ENCODE measurements at places on chromosomes 1 and 21. TPM values are rescaled to one million over a fixed set of nuclear protein-coding genes. Genes with fewer than 3 reads are reported as not detected.

The SPATA17 gene
- not detected for total RNA-seq

The TMOD4 gene
- 2.9 TPM for total RNA-seq

The PRR9 gene
- total RNA-seq, result not detected

The TFF2 gene
- not detected for total RNA-seq

The F3 gene
- 0.23 TPM for total RNA-seq

The OR2T2 gene
- not detected for total RNA-seq

The FAM167B gene
- total RNA-seq, result 1.2 TPM

The MPL gene
- not detected for total RNA-seq

The RGS18 gene
- 1.1 TPM for total RNA-seq

The SGIP1 gene
- total RNA-seq, result not detected

The RGS13 gene
- total RNA-seq, result 0.12 TPM

The PRAMEF13 gene
- not detected for total RNA-seq

The OLFML3 gene
- total RNA-seq, result 0.29 TPM

- H3K27me3 ChIP-seq, result peaks cover 20% of the 10 kb centered on the region
- no peak overlapping the region for H3K27ac ChIP-seq
- H3K4me1 ChIP-seq, result no peaks in the 10 kb centered on the region
Observed at GRCh38 chr1:29783508-29784275, 547.4 kb downstream of the PTPRU start.

DNA sequence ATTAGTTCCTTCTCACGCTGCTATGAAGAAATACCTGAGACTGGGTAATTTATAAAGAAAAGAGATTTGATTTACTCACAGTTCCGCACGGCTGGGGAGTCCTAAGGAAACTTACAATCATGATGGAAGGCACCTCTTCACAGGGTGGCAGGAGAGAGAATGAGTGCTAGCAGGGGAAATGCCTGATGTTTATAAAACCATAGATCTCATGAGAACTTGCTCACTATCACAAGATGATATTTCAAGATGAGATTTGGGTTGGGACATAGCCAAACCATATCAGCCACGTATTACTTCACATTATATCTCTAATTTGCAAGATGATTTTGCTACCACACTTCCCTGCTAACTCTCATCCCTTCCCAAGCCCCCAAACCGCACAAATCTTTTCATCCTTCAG, 9.1 kb downstream of the MNDA start:
- no peaks in the 10 kb centered on the region for H3K36me3 ChIP-seq
- H3K27me3 ChIP-seq, result no peaks in the 10 kb centered on the region
- no peak overlapping the region for H3K27ac ChIP-seq
- no peak overlapping the region for H3K4me3 ChIP-seq
- H3K4me1 ChIP-seq, result no peaks in the 10 kb centered on the region

- H3K27ac ChIP-seq, result peak overlapping the region; percentile 99
- H3K27me3 ChIP-seq, result no peaks in the 10 kb centered on the region
- DNase-seq, result peak; percentile 61
- peak overlapping the region; percentile 57 for H3K4me3 ChIP-seq
- peaks cover 38% of the 10 kb centered on the region for H3K36me3 ChIP-seq
Observed at GRCh38 chr1:243595527-243596210, 254.4 kb downstream of the AKT3 start.

DNA sequence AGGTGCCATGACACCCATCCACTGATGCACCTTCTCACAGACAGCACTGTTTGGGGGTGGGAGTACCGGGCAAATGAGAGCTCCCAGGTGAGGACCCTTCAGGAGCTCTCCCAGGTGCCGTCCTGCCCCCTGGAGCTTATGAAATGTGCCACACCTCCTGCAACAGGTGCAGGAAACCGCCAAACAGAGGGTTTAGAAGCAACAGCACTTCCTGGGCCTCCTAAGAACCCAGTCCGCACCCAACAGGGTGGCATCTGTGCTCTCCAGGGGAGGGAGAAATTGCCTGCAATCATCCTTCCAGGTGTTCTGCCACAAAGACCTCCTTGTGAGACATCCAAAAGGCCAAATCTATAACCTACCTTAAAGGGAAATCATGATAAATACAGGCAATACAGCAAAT, 87.7 kb upstream of the ATP1B1 start:
- peaks cover 2% of the 10 kb centered on the region for H3K36me3 ChIP-seq
- H3K27me3 ChIP-seq, result peaks cover 18% of the 10 kb centered on the region
- no peak overlapping the region for H3K4me3 ChIP-seq

GRCh38 chr1:36948147-36948546, 86.2 kb downstream of the GRIK3 start:
- DNase-seq, result no peak
- H3K27ac ChIP-seq, result no peak overlapping the region
- peaks cover 3% of the 10 kb centered on the region for H3K27me3 ChIP-seq

DNA sequence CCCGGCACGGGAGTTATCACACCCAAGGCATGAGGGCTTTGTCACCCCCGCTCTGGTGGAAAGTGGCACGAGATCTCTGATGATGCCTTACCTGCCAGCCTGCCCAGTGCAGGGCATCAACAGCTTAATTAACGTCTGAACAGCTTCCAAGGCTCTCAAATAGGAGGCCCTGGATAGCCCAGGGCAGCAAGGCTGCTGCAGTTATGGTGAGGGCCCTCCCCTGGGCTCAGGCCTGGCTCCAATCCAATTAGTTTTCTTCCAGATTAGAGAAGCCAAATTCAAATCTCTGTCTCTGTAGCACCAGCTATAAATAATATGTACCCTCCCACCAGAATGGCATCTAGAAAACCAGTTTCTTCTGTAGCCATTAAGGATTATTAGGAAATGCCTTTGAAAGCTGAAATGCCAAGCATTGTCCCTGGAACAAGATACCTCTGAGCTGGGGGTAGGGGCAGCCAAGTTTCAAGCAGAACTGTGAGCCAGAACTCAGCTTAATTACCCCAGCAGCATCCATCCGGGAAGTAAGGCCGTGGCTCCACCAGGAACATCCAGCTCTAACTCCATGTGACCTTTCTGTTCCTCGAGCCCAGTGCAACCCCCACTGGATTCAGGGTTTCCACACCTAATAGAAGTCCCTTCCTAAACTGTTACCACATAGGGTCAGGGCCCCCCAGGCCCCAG, 12.5 kb downstream of the QSOX1 start:
- no peak for DNase-seq
- H3K4me1 ChIP-seq, result peaks cover 1% of the 10 kb centered on the region
- no peaks in the 10 kb centered on the region for H3K36me3 ChIP-seq
- H3K27me3 ChIP-seq, result no peaks in the 10 kb centered on the region
- no peak overlapping the region for H3K27ac ChIP-seq

DNA sequence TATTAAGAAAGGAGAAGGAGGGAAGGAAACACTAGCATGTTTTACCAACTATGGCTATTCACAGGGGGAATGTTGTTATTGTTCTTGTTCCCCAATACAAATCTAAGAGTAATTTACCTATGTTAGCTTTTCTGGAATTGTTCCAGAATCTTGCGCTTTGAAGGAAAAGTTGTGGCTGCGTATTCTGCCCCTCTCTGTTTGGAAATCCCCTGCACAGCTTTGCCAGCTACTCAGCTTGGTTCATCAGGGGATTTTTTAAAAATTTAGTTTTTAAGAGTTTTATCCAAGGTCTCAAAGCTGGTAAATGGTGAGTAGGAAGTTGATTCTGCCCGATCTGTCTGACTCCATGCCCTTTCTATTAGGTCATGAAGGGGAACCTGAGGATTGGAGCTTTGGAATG, 9.5 kb upstream of the IRF6 start:
- H3K36me3 ChIP-seq, result no peaks in the 10 kb centered on the region
- H3K27me3 ChIP-seq, result peaks cover 19% of the 10 kb centered on the region

DNA sequence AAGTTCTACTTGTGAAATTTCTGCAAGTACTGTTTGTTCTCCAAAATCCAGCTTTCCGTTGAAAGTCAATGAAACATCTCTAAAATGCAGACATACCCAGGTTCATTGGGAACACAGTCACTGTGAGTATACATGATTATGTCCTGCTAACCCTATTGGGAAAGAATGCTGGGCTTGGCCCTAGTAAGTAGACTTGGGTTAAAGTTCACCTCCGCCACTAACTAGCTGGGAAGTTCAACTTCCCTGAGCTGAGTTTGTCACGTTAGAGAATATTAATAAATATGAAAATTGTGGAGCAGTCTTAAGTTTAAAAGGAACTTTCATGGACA, 10.5 kb upstream of the PGD start:
- no peak overlapping the region for H3K4me3 ChIP-seq
- no peak overlapping the region for H3K27ac ChIP-seq
- H3K4me1 ChIP-seq, result no peaks in the 10 kb centered on the region
- no peaks in the 10 kb centered on the region for H3K36me3 ChIP-seq
- DNase-seq, result no peak

DNA sequence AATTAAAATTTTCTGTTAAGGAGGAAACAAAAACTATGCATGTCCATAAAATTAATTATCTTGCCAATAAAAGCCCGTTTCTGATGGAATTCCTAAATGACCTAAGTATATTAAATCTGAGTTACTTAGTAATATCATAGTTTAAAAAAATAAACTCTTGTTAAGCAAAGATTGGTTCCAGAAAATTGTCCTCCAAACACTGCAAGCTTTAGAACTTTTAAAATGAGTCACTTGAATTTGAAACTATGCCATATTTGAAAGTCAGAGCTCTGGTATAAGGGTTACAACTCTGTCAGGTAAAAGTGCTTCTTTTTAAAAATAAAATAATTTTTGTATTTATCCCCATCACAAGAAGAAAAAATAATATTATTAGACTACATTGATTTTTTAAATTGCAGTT, 409.5 kb downstream of the PLPP3 start:
- H3K27ac ChIP-seq, result no peak overlapping the region
- H3K36me3 ChIP-seq, result no peaks in the 10 kb centered on the region
- H3K4me1 ChIP-seq, result no peaks in the 10 kb centered on the region

- H3K27ac ChIP-seq, result no peak overlapping the region
- H3K36me3 ChIP-seq, result no peaks in the 10 kb centered on the region
- peaks cover 11% of the 10 kb centered on the region for H3K4me1 ChIP-seq
- H3K4me3 ChIP-seq, result no peak overlapping the region
- peaks cover 19% of the 10 kb centered on the region for H3K27me3 ChIP-seq
- DNase-seq, result no peak
Observed at GRCh38 chr1:203547147-203547546, 53.2 kb downstream of the OPTC start.

- peaks cover 3% of the 10 kb centered on the region for H3K4me1 ChIP-seq
- H3K36me3 ChIP-seq, result no peaks in the 10 kb centered on the region
- no peak overlapping the region for H3K4me3 ChIP-seq
- DNase-seq, result no peak
- H3K27ac ChIP-seq, result no peak overlapping the region
Observed at GRCh38 chr1:84823511-84823910, 69.5 kb downstream of the LPAR3 start.

DNA sequence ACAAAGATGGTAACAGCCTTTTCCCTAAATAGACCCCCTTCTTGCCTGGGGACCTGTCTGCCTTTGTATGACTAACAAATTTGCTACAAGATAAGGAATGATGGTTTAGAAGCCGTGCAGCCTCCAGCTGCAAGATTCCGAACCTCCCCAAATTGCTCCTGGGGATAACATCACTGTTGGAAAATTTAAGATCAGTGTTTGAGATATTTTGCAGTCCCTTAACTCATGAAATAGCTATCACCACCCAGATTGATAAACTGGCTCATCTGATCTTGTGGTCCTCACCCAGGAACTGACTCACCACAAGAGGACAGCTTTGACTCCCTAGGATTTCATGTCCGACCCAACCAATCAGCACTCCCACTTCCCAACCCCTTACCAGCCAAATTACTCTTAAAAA, 254.7 kb downstream of the USH2A start:
- H3K36me3 ChIP-seq, result no peaks in the 10 kb centered on the region
- H3K4me1 ChIP-seq, result no peaks in the 10 kb centered on the region
- no peak for DNase-seq
- H3K4me3 ChIP-seq, result no peak overlapping the region
- H3K27me3 ChIP-seq, result no peaks in the 10 kb centered on the region
- no peak overlapping the region for H3K27ac ChIP-seq

DNA sequence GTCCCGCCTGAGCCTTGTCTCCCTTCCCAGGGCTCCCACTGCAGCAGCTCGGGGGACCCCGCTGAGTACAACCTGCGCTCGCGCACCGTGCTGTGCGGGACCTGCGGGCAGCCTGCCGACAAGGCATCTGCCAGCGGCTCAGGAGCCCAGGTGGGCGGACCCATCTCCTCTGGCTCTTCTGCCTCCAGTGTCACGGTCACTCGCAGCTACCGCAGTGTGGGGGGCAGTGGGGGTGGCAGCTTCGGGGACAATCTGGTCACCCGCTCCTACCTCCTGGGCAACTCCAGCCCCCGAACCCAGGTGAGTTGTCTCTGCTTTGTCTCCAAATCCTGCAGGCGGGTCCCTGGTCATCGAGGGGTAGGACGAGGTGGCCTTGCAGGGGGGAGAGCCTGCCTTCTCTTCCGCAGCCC, 14.9 kb upstream of the SEMA4A start:
- H3K4me3 ChIP-seq, result no peak overlapping the region
- no peaks in the 10 kb centered on the region for H3K27me3 ChIP-seq
- no peak for DNase-seq
- no peaks in the 10 kb centered on the region for H3K4me1 ChIP-seq
- H3K36me3 ChIP-seq, result peaks cover 2% of the 10 kb centered on the region

- no peaks in the 10 kb centered on the region for H3K27me3 ChIP-seq
- no peak for DNase-seq
- no peaks in the 10 kb centered on the region for H3K36me3 ChIP-seq
- no peak overlapping the region for H3K4me3 ChIP-seq
- no peak overlapping the region for H3K27ac ChIP-seq
Observed at GRCh38 chr21:27225151-27225550, 258.3 kb upstream of the ADAMTS5 start.

DNA sequence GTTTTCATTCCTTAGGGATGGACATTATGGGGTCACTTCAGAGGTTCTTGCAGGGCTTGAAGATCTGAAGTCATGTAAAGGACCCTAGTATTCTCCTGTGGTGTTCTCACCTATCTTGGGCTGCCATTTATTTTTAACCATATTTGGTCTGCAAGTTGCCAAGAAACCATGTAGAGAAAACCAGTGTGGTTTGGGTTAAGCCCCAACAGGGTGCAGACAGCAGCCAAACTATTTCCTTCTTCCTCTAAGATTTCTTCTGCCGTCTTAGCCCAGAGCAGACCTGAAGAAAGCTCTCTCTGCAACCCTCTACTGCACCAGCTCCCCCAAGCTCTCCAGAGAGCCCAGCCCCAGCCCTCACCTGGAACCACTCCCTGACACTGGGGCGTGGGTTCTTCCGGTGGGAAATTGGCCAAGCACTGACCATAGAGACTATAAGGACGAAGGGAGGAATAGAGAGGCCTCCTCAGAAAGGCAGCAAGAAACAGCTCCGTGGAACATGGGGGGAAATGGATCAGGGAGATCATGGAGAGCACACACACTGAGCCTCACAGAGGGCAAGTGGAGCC, 136.6 kb downstream of the SYF2 start:
- peaks cover 29% of the 10 kb centered on the region for H3K27me3 ChIP-seq
- H3K27ac ChIP-seq, result peak overlapping the region; percentile 85
- H3K4me3 ChIP-seq, result peak overlapping the region; percentile 16
- H3K36me3 ChIP-seq, result peaks cover 18% of the 10 kb centered on the region

DNA sequence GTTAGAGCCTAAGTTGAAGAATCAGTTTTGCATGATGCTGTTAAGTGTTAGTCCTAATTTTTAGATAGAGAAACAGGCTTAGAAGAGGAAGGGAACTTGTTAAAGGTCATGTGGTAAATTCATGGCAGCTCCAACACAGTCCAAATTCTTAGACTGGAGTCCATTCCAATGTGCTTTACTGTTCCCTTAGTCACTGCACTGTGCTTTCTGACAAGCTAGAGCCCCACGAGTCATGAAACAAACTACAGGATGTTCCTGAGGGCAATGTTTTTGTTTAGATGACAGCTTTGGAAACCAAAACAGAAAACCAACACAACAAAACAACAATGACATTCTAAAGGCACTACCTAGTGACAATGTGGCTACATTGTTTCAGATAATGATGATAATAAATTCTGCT, 23.1 kb upstream of the RGS4 start:
- no peak for DNase-seq
- H3K27me3 ChIP-seq, result peaks cover 5% of the 10 kb centered on the region
- H3K36me3 ChIP-seq, result no peaks in the 10 kb centered on the region
- H3K4me3 ChIP-seq, result no peak overlapping the region
- no peak overlapping the region for H3K27ac ChIP-seq

Data from activated CD8-positive, alpha-beta memory T cell treated with anti-CD3 and anti-CD28 coated beads, Interleukin-2, amount 10 ng/mL, durations not matched to agents 7 days and 5 days (primary cell).